ENCODE measurements at places on chromosomes 2 and 18.

DNA sequence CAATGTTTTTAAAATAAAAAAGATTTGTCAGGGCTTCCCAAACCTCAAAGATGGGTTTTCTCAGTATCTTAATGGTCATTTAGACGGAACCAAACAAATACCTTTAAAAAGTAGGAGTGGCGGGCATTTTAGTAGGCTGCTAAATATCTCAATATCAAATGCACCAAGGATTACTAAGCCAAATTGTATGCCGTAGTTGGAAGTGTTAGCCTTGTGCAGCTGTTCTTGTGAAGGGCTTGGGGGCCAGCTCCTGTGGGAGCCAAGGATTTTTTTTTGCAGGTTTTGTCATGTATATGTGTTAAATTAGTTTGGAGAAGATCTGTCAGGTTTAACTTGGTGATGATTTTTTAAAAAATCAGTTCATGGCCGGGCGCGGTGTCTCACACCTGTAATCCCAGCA lies 52.1 kb downstream of the ACTR2 start:
- no peak for DNase-seq

GRCh38 chr2:10258726-10259125 lies 44.0 kb upstream of the HPCAL1 start:
- no peak for DNase-seq

- no peak for DNase-seq
Measured at GRCh38 chr18:79452190-79452990, 56.7 kb downstream of the NFATC1 start.

DNA sequence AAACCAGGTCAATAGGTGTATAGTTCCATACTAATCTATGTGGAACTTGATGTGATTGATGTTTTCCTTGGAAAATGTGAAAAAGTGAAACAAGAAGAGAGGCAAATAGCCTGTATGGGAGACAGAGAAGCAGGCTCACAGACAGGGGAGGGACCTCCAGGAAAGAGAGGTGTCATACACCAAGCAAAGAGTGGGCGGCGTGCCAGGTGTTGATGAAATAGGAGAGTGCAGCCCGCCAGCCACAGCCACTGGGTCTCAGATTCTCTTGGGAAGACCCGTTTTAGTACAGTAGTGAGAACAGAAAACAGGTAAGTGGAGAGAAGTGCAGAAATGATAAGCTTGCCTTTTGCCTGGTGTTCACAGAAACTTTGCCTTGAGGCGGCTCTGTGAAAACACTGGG lies 301.9 kb downstream of the ZNF407 start:
- no peak for DNase-seq

DNA sequence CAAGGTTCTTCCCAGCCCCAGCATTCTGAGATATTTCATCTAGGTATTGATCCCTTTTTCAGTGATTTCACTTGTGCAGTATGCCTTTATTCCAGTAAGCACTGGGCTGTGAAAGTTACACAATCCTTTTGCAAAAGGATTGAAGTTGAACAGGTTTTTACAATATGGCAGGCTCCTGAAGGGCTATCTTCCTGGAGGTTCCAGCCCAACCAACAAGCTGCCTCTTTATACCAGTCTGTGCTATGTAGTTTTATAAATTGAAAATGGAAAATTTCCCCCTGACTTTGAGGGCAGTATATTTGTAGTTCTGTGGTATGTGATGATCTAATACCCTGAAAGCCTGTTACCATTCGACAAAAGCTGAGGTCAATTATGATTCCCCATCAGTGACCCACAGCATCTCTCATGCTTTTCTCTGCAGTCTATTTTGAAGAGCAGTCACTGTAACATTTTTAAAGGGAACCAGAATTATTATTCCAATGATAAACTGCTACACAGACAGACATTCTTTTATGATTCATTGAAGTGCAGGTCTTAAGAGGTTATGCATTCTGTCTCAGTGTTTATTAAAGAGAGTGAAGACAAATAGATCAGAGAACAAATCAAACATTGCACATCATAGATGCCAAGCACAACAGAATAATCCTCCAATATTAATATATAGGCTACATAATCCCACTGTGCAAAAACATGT lies 35.2 kb upstream of the STPG4 start:
- peak; percentile 85 for DNase-seq

- no peak for DNase-seq
Measured at GRCh38 chr2:149028377-149028776, 10.1 kb upstream of the LYPD6B start.

GRCh38 chr2:20596973-20597859 lies 53.7 kb downstream of the HS1BP3 start:
- no peak for DNase-seq

DNA sequence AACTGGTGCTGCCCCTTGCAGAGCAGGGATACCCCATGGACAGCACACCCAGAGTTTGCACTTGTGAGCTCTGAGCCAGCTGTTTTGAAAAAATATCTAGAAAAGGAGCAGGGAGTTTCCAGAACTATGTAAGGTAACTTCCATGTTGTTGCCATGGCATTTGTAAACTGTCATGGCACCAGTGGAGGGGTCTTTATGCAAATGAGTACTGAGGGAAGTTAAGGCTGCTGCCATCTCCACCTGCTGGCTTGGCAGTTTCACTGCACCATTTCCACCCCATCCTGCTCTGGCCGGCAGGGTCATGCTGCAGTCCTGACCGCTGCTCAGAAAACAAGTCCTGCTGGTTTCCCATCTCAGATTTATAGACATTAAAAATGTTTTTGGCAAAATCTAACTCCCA lies 52.3 kb upstream of the SNTG2 start:
- no peak for DNase-seq

DNA sequence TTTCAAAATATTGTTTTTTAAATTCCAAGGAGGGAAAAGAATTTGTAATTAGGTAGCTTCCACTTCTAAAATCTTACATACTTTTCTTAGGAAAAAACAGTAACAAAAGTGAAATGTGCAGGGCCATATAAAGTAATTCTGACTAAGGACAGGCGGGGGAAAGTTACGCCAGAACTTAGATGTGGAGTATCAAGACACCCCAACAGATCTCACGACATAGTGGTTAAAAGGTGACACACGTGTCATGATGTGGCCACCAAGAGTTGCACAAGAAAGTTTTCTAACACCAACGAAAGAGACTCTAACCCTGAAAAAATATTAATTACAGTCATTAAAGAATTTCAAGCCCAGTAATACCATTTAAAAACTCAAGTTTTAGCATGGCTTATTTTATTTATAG lies 51.0 kb downstream of the KIDINS220 start:
- no peak for DNase-seq

- DNase-seq = no peak
Measured at GRCh38 chr2:64336171-64336570, 117.8 kb upstream of the LGALSL start.

DNA sequence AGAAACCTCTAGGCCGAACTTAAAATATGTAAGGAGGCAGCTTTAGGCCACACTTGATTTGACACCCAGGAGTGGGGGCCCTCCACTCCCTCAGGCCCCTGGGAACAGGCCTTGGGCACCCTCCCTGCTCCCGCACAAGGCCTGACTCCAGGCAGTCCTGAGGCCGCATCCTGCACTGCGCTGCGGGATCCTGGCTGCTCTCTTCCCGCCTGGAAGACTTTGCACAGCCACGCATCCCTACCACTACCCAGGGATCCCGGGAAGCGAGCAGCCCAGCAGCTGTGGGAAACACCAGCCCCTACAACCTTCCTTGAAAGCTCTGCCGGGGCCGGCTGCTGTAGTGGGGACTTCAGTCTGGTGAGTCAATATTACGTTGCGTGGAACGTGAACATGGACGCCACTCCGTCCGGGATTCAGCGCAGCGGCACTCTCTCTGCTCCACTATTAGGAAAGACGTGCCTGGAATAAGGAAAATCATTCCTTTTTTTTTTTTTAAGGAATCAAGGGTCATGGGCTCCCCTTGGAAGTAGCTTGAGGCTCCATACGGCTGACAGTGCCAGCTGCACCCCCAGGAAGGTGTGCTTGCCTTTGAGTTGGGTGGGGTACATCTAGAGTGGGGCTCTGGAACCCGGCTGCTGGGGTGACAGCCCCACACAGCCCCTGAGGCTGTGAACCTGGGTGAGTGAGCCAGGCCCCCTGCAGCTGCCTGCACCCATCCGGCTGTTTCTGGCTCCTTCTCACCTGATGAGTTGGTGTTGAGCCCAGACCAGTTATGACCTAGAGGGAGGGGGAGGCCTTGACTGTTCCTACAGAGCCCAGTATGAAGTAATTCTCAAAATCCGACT lies 119.2 kb upstream of the TMEM18 start:
- DNase-seq = no peak

DNA sequence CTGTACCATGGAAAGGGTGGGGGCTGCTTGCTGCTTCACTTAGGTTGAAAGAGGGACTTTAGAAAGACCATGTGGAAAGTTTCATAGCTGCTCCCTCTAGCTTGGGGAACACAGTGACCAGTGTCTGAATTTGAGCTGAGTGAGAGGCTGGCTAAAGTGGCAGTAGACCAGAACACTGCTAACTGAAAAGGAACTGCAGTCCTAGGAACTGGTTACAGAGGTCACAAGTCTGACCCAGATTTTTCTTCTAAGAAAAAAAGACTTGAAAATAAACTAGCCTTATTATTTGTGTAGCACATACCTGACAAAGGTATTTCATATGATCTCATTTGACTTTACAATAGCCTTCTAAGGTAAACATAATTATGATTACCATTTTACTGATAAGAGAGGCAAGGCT lies 153.6 kb downstream of the FSHR start:
- DNase-seq = no peak

DNA sequence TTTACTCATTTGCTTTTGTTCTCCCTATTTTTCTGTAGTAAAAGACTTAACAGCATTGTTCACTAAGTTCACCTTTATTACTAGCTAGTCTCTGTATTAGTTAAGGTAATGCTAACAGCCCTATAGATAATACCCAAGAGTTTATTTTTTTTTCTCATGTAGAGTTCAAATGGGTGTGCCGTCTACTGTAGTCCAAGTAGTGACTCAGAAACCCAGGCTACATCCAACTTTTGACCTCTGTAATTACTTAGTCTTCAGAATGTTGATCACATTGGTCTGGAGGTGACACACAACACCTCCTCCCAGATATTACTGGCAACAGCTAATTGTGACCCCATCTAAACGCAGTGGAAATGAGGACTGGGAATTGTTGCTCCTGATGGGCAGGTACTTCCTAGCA lies 7.7 kb downstream of the COQ10B start:
- DNase-seq = no peak

GRCh38 chr2:183807870-183808269 lies 683.6 kb downstream of the NUP35 start:
- no peak for DNase-seq

DNA sequence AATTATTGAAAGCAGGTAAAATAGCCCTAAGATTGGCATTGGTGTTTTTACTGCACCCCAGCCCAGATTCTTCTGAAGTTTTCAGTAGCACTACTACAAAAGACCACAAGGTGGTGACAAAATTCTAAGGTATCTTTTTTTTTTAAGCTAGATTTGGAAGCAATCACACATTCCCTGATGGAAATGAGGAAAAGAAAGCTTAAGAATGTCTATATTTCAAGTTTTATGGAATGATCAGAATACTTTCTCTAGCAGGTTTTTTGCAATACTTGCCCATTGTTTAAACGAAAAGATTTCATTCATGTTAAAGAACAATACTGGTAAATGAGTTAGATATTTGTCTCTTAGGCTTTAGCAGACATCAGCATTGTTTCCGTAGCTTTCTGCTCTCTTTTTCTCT lies 32.1 kb upstream of the ZNF638 start:
- DNase-seq = no peak

DNA sequence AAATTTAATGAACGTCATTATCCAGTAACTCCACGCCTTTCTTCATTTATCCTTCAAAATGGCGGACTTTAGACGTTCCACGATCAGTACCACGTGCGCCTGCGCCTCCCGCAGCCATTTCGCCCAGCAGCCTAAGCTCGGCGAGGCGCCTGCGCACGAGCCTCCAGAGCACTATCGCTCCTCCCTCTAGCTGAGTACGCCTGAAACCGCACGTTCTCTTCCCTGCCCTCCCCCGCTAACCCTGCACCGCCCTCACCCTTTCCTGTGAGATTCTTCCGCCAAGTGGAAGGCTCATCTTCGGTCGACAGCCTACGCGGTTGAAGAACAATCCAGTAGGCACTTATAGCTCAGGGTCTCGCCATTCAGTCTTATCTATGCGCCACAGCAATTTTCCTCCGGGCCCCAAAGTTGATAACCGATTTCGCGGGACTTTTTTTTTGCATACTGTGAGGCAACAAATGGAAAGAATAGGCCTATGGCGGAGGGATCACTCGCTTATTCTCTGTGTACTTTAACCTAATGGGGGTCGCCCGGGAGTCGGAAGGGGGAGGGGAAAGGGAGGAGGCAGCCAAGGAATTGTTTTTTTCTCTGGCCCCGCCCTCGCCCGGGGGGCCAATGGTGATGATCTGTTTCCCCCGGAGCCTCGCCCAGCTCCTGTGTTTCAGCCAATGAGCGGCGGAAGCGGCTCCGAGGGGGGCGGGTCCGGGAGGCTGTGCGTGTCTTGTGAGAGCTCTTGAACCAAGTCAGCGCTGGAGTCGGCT lies at the start of gene KDM3A:
KDM3A (plus strand) TSS at position 741 of the 761 bp plus-strand sequence. CDS start 677 bp downstream, outside the sequence.
- DNase-seq = peak; percentile 100

DNA sequence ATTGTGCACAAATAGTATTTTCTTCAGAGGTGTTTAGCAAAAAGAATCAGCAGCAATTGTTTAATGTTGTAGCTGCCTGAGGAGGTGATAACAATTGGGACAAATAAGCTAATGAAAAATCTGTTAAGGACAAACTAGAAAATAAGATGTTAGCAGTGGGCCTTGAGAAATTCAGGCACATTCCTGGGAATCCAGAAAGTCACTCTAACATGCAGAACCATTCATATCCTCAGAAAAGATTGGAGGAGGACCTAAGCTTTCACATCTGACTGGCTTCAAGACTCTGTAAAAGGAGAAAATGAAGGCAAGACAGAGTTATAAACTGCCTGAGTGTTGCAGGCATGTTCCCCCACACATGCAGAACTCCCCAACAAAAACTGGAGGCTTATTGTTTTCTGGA lies 353.5 kb upstream of the RGPD4 start:
- no peak for DNase-seq

- peak; percentile 53 for DNase-seq
Measured at GRCh38 chr2:62287899-62288880, 92.3 kb downstream of the B3GNT2 start.

- DNase-seq = no peak
Measured at GRCh38 chr18:59718108-59718463, 20.9 kb upstream of the CCBE1 start.

DNA sequence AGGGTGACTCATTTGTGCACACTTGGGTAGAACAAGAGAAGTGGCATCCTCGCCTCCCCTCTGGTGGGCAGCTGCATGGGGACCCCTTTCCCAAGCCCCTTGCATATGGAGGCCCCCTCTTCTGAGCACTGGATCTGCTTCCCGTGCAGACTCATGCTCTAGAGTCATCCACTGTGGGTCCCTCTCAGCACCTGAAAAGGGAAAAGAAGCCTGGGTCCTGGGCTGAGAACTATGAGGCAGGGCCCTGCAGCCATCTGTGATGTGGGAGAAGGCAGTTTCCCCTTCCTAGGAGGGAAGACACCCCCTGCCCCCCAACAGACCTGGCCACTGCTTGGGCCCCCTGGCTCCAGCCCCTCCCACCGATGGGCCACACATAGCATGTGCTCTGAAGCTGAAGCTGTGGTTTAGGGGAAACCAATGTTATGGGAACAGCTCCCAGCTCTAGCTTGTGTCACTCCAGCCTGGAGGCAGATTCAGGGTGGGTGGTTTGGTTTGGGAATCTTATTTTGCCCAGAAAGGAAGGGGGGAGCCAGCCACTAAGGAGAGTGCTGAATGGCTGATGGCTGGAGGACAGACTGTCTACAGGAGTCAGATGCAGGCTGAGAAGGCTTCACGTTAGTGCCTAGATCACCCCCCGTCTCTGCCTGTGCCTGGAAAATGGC lies 172.8 kb downstream of the GLI2 start:
- DNase-seq = peak; percentile 85

GRCh38 chr2:178256382-178257042 lies 62.2 kb downstream of the OSBPL6 start:
- no peak for DNase-seq

All from SJSA1 (cell line).